ENCODE measurements at places on chromosomes 1 and 21. TPM values are rescaled to one million over a fixed set of nuclear protein-coding genes. Genes with fewer than 3 reads are reported as not detected.

DNA sequence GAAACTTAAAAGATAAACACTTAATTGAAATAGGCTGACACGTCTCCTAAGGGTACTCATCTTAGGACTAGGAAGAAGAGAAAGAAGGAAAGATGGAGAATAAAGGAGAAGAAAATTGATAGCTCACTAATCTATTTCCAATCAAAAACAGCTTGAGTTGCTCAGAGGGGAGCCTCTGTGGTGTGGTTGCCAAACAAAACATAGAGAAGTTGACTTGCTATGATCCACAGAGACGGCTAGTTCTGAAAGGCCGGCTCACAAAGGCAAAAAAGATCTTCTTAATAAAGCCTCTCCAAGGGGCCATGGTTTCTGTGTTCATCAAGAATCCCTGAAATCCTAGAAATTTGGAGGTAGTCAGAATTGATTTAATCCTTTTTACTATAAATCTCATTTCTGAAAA lies 644.1 kb downstream of the LMO4 start:
- DNase-seq = no peak

The ZP4 gene
- total RNA-seq = not detected

The BEND5 gene
- total RNA-seq = 1.6 TPM

The TBX19 gene
- 0.17 TPM for total RNA-seq

The SYT14 gene
- total RNA-seq = 3.1 TPM

DNA sequence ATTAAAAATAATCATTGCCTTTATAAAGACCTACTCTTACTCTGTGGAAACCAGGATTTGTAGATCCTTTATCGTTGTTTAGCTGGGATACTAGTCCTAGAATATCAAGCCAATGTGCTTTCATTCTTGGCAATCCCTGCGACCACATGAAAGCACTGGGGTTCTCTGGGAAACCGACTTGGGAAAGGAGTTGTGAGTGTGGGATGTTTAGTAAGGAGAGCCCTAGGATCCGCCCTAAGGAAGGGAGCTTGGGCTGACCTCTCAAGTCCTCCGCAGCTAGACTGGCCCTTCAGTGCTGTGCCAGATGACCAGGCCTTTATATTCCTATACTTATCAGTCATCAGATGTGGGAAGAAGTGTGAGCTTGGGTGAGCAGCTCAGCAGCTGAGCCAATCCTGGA lies 5.2 kb upstream of the KRTAP19-8 start:
- DNase-seq = no peak

- DNase-seq = peak; percentile 38
These were observed 36.7 kb downstream of the FAM163A start for GRCh38 chr1:179779645-179780272.

The HES3 gene
- total RNA-seq = not detected

GRCh38 chr1:17744666-17745478 lies 10.3 kb upstream of the ACTL8 start:
- no peak for DNase-seq

DNA sequence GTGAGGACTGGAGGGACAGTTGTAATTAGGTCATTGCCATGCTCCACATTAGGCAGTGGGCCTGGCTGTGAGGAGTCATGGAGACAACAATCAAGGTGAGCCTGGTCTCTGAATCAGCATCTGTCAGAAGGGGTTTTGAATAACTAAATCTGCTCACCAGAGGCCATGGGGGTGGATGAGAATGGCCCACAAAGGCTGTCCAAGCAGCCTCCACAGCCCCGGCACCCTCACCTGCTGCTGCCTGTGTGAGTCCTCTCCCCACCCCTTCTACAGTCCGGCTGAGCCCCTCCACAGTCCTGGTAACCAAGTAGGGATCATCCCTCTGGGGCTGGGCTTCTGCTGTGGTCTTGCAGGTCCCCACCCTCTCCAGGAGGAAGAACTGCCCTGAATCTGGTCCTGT lies 2.3 kb downstream of the DPT start:
- no peak for DNase-seq

The SH2D2A gene
- 2.5 TPM for total RNA-seq

- no peak for DNase-seq
These were observed 110.4 kb downstream of the DHRS3 start for GRCh38 chr1:12507631-12508030.

DNA sequence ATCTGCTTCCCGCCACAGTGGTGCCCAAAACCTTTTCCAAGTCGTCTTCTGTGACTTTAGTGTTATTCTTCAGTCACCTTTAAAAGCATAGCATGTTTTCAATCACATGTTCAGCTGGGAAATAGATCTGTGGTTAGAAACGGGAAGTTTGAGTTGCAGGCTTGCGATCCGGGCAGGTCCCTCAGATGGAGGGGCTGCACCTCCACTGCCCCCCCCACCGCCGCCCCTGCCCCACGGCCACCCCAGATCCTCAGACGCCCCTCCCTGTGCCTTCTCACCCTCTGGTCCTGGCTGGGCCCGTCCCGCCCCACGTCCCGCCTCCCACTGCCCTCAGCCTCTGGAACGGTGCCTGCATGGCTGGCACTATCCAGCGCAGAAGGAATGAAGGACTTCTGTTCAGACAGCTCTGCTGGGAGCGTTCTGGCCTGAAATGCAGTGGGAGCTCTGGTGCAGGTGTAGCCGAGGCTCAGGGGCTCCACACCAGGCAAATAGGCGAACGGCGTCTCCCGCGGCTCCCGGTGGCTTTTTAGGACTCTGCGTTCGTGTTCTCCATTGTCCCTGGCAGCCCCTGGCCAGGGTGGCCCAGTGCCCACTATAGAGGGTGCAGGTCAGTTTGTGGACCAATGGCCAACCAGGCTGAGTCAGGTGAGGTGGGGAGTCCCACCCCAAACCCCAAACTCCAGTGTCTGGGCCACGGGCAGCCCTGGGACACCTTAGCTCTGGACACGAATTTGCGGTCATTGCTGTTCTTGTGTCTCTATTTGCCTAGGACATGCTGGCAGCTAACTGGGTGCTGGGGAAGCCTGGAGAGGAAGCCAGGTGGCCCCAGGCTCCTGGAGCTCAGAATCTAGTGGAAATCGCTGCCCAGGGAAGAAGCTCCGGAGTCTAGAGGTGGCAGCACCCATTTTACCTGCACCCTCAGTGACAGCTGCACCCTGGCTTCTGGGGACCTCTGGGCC lies 67.1 kb downstream of the FAAP20 start:
- no peak for DNase-seq

The OR10Z1 gene
- not detected for total RNA-seq

The HSD3B1 gene
- total RNA-seq = not detected

- DNase-seq = no peak
These were observed 110.5 kb upstream of the UBE2U start for GRCh38 chr1:64092851-64093371.

- peak; percentile 68 for DNase-seq
These were observed 125.1 kb upstream of the IPO9 start for GRCh38 chr1:201703621-201704438.

GRCh38 chr1:157542676-157543075 lies 9.6 kb downstream of the FCRL5 start:
- DNase-seq = no peak

The CTXND2 gene
- not detected for total RNA-seq

GRCh38 chr1:203282720-203283542 lies 22.4 kb upstream of the BTG2 start:
- no peak for DNase-seq

- DNase-seq = peak; percentile 60
These were observed 84.0 kb upstream of the IVNS1ABP start for GRCh38 chr1:185401019-185401418.

DNA sequence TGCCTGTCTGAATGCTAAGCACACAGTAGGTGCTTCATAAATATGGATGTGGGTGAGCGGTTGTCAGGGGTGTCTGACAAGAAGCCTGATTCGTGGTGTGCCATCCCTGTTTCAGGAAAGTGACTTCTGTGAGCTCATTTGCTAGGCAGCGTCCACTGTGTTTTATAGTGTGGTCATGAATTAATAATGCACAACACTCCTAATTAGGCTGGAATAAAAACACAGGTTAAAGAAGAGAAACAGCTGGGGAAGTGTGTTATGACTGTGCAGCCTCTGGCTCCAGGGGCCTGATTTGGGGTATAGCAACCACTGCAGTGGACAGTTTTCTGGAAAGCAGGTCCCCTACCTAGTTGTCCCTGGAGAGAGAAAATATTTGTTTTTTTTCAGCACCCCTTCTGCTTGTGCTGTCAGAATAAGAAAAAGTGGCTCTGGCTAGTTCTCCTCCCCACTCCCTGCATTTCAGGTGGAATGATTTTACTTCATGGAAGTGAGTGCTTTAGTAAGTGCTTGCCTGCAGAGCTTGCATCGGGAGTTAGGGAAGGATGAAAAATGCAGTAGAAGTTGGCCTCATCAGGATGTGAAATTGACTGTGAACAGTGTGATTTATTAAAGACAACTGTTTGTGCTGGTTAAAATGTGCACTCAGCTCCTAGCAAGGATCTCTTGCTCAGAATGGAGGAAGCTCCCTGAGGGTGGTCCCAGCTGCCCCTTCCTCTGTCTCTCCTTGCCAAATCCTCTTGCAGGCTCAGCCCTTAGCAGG lies 333.8 kb downstream of the HHAT start:
- no peak for DNase-seq

- peak; percentile 84 for DNase-seq
These were observed 36.2 kb upstream of the BTG2 start for GRCh38 chr1:203268901-203269653.

The CELA3B gene
- total RNA-seq = not detected

GRCh38 chr21:43318841-43319781 lies 107.8 kb downstream of the SIK1 start:
- peak; percentile 58 for DNase-seq

The ABCD3 gene
- total RNA-seq = 45.1 TPM

DNA sequence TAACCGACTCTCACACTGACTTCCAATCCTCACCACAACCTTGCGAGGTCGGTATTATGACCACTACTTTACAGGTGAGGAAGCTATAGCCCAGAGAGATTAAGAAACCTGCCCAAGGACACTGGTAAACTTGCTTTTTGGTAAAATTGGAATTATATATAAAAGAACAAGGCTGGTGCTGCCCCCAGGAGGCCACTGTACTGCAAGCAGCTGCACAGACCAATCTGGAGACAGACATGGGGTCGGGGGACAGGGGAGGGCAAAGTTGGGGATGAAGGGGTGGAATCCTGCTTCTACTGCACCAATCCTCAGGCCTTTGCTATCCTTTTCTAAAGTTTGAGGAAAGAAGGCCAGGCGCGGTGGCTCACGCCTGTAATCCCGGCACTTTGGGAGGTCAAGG lies 280.8 kb downstream of the SPATA17 start:
- DNase-seq = no peak

DNA sequence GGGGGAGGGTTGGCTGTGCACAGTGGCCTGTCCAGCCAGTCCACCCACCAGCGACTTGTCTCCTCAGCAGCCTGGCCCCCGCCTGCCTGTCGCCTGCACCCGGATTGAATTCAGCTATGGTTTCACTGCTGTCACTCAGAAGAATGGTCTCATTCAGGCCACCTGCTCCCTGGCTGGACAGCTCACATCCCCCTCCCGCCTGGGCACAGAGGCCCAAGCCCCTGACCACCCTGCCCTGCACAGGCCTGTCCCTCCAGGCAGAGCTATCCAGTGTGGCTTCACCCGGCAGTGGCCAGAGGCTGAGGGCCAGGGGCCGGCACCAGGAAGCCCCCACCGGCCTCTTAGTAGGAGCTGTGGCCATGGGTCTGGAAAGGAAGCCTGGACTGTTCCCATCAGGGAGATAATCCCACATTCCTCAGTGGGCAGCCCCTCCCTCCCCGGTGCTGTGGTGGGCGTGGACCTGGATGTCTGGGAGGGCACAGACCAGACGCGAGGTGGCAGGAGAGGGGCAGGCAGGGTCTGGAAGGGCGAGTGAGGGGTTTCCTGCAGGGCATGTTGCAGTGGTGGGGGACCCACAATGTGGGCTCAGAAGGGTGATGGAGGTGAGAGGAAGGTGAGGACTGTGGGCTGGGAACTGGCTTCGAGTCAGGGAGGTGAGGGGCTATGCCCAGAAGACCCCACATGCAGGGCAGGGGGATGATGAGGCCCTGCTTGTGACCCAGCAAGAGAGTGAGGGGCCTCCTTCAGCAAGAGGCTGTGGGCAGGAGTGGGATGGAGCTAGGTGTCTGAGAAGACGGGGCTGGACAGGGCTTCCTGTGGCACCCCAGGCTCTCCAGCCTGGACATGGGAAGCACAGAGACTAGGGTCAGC lies 30.4 kb downstream of the WNT9A start:
- DNase-seq = no peak

DNA sequence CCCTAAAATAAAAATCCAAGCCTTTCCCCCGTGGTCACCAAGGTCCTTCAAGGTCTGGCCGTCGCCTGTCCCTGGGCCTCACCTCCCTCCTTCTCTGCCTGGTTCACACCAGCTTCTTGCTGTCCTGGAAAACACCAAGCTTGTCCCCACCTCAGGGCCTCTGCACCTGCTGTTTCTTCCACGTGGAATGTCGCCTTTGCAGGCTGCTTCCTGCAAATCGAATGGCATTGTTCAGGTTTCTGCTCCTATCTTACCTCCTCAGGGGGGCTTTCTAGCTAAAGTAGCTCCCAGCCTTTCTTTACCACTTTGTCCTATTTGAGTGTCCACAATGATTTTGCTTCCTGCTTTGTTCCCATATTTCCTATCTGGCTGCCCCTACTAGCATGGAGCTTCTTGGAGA lies 3.3 kb upstream of the CASZ1 start:
- DNase-seq = no peak

- no peak for DNase-seq
These were observed 357.0 kb downstream of the GPATCH2 start for GRCh38 chr1:217273866-217274265.

- DNase-seq = no peak
These were observed 1.8 kb downstream of the PTPN14 start for GRCh38 chr1:214549604-214550003.

DNA sequence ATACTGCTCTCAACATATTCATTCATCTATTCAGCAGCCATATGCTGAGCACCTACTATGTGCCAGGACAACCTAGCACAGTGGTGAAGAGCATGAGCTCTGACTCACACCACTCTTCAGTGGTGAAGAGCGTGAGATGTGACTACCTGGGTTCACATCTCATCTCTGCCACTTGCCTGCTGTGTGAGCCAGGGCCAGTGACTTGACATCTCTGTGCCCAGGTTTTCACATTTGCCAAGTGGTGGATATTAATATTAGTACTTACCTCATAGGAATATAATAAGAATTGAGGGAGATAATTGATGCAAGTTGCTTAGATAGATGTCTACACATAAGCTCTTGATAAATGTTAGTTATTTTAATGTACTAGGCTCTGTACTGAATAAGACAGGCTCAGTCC lies 488.9 kb downstream of the PTPRU start:
- DNase-seq = no peak

The ALPL gene
- not detected for total RNA-seq

DNA sequence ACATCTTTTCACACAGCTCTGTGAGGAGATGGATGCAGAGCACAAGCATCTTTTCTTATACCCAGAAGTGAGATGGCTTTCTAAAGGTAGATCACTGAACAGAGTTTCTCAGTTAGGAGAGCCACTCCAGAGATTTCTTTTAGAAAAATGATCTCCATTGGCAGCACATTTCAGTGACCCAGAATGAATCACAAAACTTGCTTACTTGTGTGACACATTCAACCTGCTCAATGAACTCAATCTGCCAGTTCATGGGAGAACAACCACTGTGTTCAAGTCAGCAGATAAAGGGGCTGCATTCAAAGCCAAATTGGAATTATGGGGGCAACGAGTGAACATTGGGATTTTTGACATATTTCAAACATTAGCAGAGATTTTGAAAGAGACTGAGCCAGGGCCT lies 78.3 kb downstream of the UCHL5 start:
- DNase-seq = no peak

The MUL1 gene
- 38.0 TPM for total RNA-seq

The ARL8A gene
- 21.6 TPM for total RNA-seq
